Endothelial cell of umbilical vein (primary cell): ENCODE measurements at places on chromosomes 1 and 21. TPM values are rescaled to one million over a fixed set of nuclear protein-coding genes. Genes with fewer than 3 reads are reported as not detected.

DNA sequence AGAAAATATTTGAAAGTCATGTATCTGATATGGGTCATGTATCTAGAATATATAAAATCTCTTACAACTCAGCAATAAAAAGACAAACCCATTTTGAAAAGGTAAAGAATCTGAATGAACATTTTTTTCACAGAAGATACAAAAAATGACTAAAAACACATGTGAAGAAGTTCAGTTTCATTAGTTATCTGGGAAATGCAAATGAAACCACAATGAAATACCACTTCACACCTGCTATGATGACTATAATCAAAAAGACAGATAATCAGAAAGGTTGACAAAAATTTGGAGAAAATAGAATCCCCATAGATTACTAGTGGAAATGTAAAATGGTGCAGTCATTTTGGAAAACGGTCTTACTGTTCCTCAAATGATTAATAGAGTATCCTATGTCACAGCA lies 631.0 kb downstream of the MRPL39 start:
- DNase-seq: no peak

DNA sequence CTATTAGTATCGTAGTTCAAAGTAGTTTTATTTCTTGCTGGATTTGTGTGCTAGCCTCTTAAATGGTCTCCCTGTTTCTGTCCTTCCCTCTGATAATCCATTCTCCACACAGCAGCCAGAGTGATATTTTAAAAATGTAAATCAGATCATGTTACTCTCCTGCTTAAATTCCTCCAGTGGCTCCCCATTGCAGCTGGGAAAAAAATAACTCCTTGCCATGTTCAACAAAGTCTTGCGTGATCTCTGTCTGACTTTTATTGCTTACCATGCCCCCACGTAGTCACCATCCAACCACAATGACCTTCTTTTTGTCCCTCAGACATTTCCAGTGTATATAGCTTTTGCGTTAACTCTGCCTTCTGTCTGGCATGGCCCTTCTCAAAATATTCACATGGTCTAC lies 178.8 kb downstream of the FGGY start:
- DNase-seq: no peak

The OR2L3 gene
- not detected in 2 replicates for total RNA-seq

The TMCO4 gene
- 9.0 and 10.3 TPM in 2 replicates for total RNA-seq

DNA sequence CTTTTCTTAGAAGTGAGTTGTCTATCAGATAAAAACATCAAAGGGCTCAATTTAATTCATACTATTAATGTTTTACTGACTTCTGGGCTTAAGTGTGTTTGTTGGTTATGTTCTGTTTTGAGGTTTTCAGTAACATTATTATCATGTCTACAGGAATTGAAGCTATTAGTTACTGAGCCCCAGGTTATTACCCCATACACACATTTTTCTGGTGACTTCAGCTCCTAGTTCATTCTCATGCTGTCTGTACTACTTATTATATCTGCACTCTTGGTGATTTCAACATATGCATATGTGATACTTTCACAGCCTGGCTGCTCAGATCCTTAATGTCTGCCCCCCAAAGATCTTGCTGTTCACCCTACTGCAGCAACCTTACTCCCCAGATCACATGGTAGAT lies 27.0 kb upstream of the SGIP1 start:
- no peak for DNase-seq

DNA sequence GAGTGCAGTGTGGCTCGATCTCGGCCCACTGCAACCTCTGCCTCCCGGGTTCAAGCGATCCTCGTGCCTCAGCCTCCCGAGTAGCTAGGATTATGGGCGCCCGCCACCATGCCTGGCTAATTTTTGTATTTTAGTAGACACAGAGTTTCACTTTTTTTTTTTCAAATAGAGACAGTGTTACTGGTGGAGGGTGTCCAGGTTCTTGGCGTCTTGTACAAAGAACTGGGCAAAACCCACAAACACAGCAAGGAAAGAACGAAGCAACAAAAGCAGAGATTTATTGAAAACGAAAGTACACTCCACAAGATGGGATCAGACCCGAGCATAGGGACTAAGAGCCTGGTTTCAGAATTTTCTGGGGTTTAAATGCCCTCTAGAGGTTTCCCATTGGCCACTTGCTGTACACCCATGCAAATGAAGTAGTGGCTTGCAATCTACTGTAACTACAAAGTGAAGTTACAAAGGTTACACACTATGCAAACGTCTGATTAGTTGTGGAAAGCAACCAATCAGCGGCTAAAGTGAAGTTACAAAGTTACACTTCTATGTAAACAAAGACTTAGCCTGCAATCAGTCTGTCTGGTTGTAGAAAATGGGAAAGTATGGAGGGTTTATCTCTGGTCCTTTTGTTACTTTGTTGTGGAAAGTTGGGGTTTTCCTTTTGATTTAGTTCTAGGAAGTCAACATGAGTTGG lies 199.1 kb downstream of the DYRK1A start:
- DNase-seq: no peak
